HFFc6 (cell line): ENCODE measurements at places on chromosomes 7 and 10.

- DNase-seq = peak; percentile 87
Observed at GRCh38 chr7:5636914-5637313, 144.5 kb downstream of the RNF216 start.

- no peak for DNase-seq
Observed at GRCh38 chr7:79837915-79838314, 296.7 kb upstream of the GNAI1 start.

- DNase-seq = no peak
Observed at GRCh38 chr10:13271552-13272163, 28.2 kb downstream of the PHYH start.

- no peak for DNase-seq
Observed at GRCh38 chr10:3748484-3748883, 36.5 kb downstream of the KLF6 start.

- no peak for DNase-seq
Observed at GRCh38 chr10:24759672-24760071, 36.0 kb upstream of the ARHGAP21 start.

GRCh38 chr7:70271617-70272081, 673.4 kb downstream of the AUTS2 start:
- no peak for DNase-seq

- DNase-seq = no peak
Observed at GRCh38 chr10:13787015-13787421, 200.3 kb downstream of the PRPF18 start.
